ENCODE measurements at places on chromosomes 13 and 19.

DNA sequence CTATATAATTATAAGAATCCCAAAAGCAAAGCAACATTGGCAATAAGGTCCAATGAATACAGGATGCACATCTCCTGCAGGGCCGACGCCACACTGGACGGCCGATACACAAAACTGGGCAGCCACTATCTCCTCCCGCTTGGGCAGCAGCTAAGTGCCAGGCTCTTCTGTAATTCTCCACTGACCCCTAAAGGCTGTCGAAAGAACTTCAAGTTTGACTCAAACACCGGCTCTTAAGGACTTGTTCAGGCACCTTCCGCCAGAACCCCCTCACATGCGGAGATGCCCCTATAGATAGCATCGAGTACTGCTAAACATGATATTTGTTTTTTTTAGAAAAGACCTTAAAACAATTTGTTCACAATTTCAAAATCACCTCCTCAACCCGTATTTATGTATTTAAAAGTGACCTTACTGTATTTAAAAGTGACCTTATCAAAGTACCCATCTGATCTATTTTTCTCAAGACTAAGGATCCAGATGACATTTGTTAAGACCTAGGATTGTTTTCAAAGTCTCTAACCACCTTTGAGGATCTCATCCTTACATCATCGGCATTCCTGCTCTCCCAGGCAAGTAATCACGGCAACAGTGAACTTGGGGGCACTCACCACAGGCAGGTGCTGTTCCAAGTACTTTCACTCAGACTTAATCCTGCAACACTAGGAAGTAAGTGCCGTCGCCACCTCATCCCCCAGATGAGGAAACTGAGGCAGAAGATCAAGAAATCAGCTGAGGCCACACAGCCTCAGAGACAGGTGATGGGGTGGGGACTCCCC lies 77.8 kb downstream of the TUBGCP3 start:
- no peak for DNase-seq

DNA sequence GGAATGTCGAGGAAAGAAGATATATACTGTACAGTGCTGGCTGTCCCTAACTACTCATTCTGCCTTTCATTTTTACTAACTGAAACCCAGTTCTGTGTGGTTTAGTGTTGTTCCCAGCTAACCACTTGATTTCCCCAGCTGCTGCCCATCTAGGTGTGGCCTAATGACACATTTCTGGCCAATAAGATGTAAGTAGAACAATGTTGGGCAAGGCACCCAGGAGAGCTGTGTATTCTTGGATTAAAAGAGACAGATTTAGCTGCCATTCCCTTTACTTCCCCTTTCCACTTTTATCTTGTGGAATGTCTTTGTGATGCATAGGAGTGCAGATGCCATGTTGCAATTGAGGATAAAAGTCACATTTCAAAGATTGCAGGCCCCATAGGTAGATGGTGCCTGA lies 28.3 kb upstream of the PCDH9 start:
- DNase-seq, result no peak

- DNase-seq, result no peak
Observed at GRCh38 chr19:10256970-10257615, 5.1 kb downstream of the MRPL4 start.

GRCh38 chr19:13079542-13079986 lies 23.1 kb downstream of the LYL1 start:
- DNase-seq, result no peak

GRCh38 chr13:110490009-110490770 lies 71.3 kb downstream of the RAB20 start:
- DNase-seq, result no peak

GRCh38 chr19:32594021-32594420 lies 13.0 kb downstream of the PDCD5 start:
- no peak for DNase-seq

DNA sequence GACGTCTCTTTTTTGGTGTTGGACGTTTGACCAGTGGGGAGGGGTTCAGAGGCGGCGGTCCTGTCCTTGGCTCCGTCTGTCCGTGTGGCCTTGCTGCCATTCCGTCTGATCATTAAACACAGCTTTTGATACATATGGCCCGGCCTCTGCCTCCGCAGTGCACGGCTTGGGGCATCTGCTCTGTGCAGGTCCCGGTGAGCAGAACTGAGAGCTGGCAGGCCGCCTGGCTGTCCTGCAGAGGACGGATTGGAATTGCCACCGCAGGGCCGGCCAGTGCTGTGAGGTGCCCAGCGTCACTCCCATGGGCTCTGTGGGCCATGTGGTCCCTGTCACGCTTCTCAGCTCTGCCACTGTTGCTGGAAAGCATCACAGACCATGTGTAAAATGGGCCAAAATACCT lies 5.4 kb upstream of the TMPRSS9 start:
- DNase-seq, result no peak

- no peak for DNase-seq
Observed at GRCh38 chr19:955803-956765, 28.1 kb upstream of the WDR18 start.

- DNase-seq, result peak; percentile 95
Observed at GRCh38 chr19:510606-511100, 3.4 kb downstream of the TPGS1 start.

GRCh38 chr13:93222976-93223375 lies 3.6 kb upstream of the GPC6 start:
- DNase-seq, result no peak

- no peak for DNase-seq
Observed at GRCh38 chr13:101140936-101141335, 275.4 kb downstream of the NALCN start.

- DNase-seq, result no peak
Observed at GRCh38 chr19:51820831-51821446, 26.0 kb downstream of the FPR3 start.

DNA sequence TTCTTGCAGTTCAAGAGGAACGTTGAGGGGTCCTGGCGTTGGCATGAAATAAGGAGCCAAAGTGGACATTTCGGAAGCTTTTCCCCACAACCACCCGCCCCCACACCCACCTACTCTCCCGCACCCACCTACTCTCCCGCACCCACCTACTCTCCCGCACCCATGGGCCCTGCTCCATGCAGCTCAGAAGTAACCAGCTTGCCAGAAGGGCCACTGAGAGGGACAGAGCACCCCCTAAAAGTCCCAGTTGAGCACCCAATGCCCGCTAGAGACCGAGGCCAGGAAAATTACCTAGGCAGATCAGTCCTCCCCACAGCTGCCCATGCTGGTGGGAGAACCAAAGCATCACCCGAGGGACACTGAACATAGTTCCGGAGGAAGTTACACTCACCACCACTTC lies 11.8 kb downstream of the VSTM2B start:
- DNase-seq, result no peak

Measured in osteocyte (in vitro differentiated cells).